ENCODE measurements at places on chromosomes 11 and 22. TPM values are rescaled to one million over a fixed set of nuclear protein-coding genes. Genes with fewer than 3 reads are reported as not detected.

DNA sequence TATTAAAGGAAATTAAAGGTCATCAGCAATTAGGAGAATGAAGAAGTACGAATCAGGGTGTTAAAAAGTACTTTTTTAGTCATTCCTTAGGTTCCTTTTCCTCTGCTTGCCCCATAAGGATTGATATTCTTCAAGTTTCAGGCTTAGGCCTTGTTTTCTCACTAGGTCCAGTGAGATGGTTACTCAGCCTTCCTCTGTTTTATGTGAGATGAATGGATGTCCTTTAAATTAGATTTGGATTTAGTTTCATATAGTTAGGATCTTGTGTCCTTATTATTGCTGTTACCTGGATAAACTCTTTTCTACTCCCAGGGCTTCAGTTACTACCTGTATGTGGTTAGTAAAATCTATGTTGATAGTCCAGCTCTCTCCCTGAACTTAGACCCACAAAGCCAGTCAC lies 29.2 kb downstream of the FAR1 start:
- DNase-seq = no peak

The TPH1 gene
- 0.21 TPM for total RNA-seq

The MAPK1 gene
- total RNA-seq = 88.3 TPM

The TNRC6B gene
- total RNA-seq = 55.0 TPM

GRCh38 chr11:70761094-70761907 lies 363.0 kb downstream of the CTTN start:
- DNase-seq = no peak

The ARHGAP42 gene
- total RNA-seq = 45.4 TPM

The OR52E8 gene
- not detected for total RNA-seq

The MIAT gene
- 1.1 TPM for total RNA-seq

GRCh38 chr11:91802475-91802874 lies 422.1 kb upstream of the FAT3 start:
- DNase-seq = no peak

DNA sequence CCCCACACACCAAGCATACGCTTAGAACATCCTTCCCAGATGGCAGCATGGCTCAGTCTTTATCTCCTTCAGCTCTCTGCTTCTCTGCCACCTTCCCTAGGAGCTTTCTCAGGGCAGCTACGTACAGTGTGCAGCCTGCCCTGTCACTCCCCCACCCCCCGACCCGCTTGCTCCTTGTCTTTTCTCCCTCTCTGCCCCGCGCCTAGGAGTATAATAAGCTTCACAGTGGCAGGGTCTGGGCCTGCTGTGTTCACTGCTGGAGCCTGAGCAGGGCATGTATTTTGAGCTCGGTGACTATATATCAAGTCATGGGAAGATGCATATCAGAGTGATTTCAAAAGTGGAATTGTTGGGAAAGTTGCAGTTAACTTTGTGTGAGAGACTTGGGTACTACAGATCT lies 55.8 kb upstream of the ADSL start:
- no peak for DNase-seq

DNA sequence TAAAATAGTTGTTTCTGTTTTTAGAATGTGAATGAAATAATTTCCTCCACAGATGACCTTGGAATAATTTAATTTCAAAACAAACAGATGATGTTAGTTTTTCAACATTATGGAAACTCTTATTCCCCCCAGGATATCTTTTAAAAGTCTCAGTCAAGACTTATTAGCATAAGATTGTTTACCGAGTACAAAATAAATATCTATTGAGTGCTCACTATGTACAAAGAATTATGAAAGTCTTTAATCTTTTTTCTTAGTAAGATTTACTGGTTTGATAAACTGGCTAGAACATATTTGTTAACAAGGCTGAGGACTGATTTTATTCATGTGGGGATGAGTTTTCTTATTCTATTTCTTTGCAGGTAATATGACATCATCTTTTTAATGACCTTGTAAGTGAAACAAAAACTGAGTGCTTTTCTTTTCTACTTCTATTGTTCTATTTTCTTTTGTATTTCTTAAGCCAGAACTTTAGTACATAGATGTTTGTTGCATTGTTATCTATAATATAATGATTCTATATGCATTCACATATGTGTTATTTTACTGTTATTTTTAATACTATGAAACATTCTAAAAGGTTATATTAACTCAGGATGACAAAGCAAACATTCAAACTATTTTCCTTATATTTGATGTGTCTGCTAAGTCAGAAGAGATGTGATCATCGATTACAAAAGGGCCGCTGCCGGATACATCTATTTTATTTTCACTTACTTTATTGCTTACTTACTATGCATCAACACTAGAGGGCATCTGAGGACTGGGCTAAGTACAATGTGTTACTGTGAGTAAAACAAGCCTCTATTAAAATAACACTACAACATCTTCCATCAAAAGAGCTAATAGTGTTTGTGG lies 111.0 kb upstream of the ARHGAP42 start:
- peak; percentile 82 for DNase-seq

DNA sequence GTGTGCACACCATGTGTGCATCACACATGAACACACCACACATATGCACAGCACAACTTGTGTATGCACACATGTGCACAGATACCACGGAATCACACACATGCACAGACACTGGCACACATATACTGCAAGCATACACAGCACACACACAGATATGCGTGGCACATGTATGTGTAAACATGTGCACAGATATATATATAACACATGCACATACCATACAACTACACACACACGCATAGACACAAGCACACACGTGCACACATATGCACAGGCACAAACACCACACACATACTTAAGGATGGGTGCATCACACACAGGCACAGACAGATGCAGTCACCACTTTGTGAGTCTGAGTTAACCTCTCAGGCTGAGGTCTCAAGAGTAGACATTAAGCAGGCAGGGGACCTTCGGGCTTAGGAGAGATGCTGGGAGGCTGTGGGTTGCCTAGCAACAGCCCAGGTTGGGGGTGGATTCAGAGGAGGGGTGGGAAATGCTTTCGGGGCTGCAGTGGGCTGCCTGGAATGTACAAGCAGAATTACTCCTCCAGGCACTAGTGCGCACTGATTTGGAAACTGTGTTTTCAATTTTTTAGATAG lies 82.9 kb downstream of the MYO18B start:
- no peak for DNase-seq

GRCh38 chr22:17243524-17243923 lies 24.3 kb upstream of the ADA2 start:
- no peak for DNase-seq

DNA sequence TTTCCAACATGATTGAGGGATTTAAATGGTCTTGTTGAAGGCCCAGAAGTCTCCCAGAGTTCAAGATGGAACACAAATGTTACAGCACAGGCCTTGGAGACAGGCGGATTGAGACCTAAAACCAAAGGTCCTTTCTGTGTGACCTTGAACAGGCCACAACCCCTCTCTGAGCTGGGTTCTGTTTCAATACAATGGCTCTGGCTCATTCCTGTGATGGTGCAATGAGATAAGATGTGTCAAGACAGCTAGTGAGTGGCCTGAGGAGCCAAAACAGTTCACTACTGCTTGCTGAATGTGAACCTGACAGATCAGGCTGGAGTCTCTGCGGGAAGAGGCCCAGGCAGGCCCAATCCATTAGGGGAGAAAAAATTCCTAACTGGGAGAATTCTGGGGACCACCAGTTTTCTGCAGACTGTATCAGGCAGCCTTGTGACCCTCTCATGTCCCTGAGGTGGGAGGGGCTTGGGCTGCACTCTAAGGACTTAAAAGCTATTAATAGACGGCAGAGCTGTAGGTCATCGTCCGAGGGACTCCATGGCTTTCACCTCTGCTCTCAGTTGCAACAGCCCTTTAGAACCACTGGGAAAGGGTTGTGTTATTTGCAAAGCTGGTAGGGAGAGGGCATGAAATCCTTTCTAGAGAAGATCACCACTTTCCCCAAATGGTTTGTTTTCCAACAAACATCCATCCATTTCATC lies 126.1 kb upstream of the TEAD1 start:
- DNase-seq = no peak

- DNase-seq = no peak
Measured at GRCh38 chr11:120039039-120039438, 98.9 kb downstream of the TRIM29 start.

- no peak for DNase-seq
Measured at GRCh38 chr11:113577356-113578032, 102.3 kb upstream of the DRD2 start.

The BIRC3 gene
- 4.9 TPM for total RNA-seq

The MS4A6E gene
- not detected for total RNA-seq

The UBQLNL gene
- 0.10 TPM for total RNA-seq

- peak; percentile 63 for DNase-seq
Measured at GRCh38 chr22:31344578-31345330, 1.4 kb downstream of the PATZ1 start.

The BTG4 gene
- total RNA-seq = 3.0 TPM

DNA sequence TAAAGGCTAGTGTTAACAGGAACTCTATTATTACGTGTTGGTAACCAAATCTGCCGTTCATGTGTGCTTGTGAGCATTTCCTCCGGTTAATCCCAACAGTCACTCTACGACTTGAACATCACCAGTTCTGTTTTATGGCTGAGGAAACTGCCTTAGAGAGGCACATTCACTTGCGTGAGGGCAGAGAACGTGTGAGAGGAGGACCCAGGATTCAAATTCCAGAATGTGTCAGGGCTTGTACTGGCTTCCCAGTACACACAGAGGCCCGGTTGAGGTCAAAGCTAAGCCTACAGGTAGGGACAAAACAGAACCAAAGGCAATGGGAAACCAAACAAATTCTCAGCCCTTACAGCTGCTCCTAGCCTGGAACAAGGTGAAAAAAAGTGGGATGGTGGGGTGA lies 66.9 kb upstream of the TENM4 start:
- no peak for DNase-seq

DNA sequence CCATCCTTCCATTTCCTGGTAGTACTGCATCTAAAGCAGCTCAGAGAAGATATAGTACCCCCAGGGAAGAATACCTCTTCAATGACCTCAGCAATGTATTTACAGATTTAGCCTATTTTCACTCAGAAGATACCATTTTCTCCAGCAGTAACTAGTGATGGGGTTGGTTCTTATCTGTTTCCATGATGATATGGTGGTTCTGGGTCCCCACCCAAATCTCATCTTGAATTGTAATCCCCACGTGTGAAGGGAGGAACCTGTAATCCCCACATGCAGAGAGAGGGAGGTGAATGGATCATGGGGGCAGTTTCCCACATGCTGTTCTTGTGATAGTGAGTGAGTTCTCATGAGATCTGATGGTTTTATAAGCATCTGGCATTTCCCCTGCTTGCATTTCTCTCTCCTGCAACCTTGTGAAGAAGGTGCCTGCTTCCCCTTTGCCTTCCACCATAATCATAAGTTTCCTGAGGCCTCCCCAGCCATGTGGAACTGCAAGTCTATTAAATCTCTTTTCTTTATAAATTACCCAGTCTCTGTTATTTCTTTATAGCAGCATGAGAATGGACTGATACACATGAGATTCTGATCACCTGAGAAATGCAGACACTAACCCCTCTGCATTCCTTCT lies 139.2 kb downstream of the CCDC81 start:
- DNase-seq = no peak

The LRRC32 gene
- 22.1 TPM for total RNA-seq

DNA sequence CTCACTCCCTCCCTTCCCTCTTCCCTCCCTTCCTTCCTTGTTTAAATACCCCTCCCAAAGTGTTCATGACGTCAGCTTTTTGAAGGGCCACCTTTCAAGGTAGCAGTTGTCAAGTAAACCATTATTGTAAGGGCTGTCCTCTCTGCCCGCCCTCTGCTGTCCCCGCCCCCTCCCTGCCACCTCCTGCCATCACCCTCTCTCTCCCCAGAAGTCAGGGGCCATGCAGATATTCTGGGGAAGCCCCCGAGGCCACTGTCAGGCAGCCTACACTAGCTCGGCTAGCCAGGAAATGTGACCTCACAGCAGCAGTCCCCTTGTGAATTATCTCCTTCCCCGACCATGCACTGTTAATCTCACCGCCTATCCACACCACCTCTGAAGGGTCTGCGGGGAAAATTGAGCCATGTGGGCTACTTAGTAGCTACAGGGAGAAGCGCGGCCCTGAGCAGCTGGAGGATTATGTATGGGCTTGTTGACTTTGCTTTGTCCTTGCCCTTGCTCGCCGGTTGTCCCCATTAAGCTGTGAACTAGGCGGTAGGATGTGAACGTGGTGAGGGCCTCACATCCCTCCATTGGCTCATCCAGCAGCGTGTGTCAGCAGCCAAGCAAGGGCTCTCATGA lies 42.1 kb upstream of the ATXN10 start:
- DNase-seq = no peak

- DNase-seq = no peak
Measured at GRCh38 chr22:40265783-40266182, 80.5 kb upstream of the ADSL start.

The KCNQ1OT1 gene
- 10.3 TPM for total RNA-seq

The TMEM121B gene
- total RNA-seq = 0.82 TPM

DNA sequence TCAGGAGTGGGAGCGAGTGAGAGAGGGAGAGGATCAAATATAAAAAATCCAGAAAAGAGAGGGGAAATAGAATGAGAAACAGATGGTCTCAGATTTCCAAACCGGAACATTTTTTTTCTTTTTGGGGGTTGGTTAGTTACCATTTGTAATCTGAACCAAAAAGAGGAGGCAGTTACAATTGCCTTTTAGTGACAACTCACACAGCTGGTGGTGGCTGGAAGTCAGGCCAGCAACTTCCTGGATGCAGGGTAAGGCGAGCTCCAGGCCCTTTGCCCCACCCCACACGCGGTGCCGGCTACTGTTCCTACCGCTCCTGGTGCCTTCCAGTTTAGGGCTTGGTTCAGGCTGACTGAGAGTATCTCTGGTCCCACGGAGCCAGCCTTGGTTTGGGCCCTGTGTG lies 21.0 kb upstream of the UBASH3B start:
- peak; percentile 71 for DNase-seq

The OR51E2 gene
- total RNA-seq = not detected

The XNDC1N gene
- total RNA-seq = 9.4 TPM

The FGF3 gene
- total RNA-seq = not detected

The HBE1 gene
- total RNA-seq = 3.3 TPM

DNA sequence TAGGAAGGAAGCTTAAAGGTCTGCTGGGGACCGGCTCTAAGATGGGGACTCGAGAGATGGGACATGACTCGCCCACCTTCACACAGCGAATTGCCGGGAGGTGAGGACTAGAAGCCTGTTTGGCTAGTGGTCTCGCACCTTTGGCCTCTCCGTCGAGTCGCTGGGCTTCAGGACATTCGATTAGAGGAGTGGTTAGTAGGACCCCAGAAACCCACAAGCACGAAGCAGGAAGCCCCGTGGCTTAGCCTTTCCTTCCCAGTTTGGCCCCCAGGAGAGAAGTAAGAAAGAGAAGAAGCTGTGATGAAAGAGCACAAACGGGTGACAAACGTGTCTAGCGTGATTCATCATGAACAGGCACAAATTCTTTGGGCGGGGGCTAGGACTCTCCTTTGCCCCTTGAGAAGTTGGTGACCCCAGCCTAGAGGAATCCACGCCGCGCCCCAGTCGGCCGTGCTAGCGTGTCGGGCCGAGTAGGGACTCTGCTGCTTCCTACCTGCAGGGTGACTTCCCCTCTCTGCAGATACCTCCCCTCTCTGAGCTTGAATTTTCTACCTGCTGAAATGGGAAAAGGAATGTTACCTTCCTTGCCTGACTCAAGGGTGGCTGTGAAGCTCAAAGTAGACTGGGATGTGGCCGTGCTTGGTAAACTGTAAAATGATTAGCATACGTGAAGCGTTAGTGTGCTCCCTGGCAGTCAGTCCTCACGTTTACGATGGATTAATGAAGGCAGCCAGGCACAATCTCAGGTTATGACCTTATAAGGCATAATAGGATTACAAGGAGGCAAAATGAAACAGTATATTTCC lies 1.1 kb upstream of the ADM start:
- DNase-seq = no peak

The NFRKB gene
- 47.2 TPM for total RNA-seq

- DNase-seq = no peak
Measured at GRCh38 chr22:47698906-47699305, 936.5 kb downstream of the TBC1D22A start.

- no peak for DNase-seq
Measured at GRCh38 chr11:36086366-36086765, 142.5 kb downstream of the LDLRAD3 start.

Data from tongue (tissue), 3 donors.